ENCODE measurements at places on chromosomes 1 and 21.

GRCh38 chr1:233722212-233722979, 108.5 kb downstream of the KCNK1 start:
- DNase-seq, result no peak

- no peak for DNase-seq
Observed at GRCh38 chr1:61142726-61143500, 60.6 kb downstream of the NFIA start.

DNA sequence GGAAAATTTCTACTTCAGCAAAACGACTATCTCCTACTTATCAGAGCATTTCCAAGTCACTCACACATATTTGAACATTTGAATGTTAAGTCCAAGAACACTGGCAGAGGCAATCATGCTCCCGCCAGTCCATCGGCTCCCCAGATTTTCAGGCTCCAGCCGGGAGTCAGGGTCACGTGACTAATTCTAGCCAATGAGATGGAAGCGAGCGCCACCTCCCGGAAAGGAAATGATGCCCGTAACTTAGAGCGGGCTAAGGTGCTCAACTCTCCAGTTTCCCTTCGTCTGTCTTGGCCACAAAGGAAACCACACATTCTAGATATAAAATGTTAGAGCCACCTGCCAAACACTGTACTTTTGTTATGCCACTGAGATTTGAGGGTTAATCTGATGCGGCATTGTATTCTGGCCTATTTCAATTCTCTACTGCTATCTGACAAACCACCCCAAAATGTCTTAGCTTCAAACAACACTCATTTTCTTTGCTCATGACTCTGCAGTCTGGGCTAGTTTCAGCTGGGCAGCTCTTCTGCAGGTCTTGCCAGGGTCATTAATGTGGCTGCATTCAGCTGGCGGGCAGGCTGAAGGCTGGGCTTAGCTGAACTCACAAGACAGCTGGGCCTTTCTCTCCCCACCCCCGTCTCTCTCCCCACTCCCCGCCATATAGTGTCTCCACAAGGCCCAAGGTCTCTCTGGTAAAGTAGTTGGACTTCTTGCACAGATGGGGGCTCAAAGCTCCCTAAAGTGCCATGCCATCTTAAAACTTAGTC, 16.5 kb upstream of the LHX4 start:
- DNase-seq, result peak; percentile 71

DNA sequence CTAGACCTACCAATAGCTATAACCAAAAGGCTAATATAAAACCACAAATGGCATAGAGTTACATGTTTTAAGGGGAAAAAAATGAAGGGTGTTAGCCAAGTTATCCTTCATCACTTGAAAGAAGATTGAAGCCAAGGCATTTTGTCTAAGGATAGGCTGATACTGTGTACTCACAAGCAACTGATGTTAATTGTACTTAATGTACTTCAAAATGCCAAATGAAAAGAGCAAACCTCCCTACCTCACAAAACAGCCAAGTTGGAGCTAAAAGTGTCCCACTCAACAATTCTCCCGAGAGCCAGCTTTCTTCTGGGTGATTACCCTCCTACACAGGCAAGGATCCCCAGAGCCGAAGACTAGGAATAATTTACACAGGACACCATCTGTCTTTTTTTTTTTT, 4.4 kb upstream of the IGSF3 start:
- no peak for DNase-seq

- DNase-seq, result peak; percentile 84
Observed at GRCh38 chr1:77126307-77126706, 92.9 kb downstream of the PIGK start.

DNA sequence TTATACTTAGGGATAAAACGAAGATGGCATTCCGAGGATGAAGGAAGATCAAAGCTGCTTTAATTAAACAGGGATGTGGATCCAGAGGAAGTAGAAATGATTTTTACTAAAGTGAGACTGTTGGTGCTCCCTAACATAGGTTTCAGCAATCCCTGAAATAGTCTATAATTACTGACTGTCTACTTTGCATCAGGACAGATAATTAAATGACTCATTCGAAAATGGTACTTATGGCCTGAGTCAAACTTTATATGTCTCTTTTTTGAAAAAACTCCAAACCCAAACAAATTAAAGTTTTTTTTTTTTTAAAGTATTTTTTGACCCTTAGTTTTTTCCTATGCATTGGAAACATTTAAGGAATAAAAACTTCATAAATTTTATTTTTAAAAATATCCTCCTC, 90.3 kb downstream of the LYST start:
- DNase-seq, result no peak

DNA sequence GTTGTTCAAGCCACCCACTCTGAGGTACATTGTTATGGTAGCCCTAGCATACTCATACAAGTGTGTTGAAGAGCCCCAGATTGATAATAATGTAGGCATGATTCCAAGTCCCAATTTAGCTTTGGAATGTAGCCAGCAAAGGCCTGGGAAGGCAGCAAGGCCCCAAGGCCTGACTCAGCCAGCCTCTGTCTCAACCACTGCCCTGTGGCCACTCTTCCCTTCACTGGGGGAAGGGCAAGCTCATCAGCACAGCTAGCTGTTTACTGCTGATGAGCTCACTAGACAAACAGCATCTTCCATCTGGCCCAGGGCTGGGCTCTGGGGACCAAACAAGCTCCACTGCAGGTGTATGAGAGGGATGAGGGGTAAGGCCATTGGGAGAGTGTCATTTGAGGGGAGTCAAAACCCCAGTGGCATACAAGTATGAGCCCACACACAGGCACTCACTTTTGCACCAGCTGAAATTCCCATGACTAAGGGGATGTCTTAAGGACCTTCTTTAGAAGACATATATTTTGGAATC, 2.2 kb upstream of the IRF6 start:
- peak; percentile 67 for DNase-seq
